ENCODE measurements at places on chromosomes 1 and 21.

DNA sequence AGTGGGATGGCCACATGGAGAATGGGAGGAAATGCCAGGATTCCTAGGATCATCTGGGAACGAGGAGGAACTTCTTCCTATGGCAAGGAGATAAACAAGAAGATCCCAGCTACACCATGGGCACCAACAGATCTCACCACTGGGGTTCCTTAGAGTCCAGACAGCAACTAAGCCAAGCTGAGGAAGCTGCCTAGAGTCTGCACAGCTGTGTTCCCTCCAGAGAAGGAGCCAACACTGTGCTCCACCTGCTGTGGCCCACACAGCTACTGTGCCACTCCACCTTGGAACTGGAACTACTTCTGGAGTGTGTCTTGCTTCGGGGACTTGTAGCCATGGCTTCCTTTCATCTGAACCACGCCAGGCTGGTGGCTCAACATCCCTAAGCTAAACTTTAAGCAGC, 6.0 kb downstream of the IFNAR1 start:
- DNase-seq = no peak

GRCh38 chr1:240031414-240031813, 60.3 kb upstream of the FMN2 start:
- no peak for DNase-seq

DNA sequence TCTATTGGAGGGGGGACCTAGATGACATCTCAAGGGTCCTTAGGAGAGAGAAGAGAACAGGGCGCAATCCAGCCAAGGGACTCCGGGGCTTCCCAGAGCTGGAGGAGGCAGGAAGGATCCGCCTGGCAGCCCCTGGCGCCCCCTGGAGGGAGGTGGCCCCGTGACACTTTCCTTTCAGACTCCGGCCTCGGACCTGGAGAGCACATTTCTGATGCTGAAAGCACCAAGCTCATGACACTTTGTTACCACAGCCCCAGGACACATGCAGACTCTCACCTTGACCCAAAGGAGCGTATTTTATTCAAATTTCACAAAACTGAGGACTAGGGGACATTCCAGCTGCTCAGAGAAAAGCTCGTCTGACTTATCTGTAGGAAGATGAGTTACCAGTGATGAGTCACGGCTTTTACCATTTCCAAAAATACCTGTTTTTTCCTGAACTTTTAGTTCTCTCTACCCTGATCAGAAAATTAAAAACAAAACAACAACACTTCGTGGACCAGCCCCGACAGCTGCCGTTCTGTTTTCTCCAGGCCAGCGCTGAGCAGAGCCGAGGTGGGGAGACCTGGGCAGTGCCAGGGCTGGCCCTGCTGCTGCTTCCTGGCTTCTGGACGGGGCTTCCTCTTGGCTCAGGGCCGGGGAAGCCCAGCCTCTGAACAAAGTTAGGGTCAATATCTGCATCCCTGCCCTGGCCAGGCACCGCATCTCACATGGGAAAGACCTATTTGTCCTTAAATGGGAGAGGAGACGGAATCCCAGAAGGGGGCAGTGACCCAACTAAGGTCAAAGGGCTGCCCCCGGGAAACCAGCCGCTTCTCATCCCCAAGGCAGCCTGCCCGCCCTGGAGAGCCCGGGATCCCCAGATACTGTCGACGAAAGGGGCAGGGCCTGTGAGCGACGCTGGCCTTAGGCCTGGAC, 21.6 kb upstream of the POFUT2 start:
- no peak for DNase-seq

GRCh38 chr1:171083222-171083621, 7.5 kb upstream of the FMO3 start:
- no peak for DNase-seq

DNA sequence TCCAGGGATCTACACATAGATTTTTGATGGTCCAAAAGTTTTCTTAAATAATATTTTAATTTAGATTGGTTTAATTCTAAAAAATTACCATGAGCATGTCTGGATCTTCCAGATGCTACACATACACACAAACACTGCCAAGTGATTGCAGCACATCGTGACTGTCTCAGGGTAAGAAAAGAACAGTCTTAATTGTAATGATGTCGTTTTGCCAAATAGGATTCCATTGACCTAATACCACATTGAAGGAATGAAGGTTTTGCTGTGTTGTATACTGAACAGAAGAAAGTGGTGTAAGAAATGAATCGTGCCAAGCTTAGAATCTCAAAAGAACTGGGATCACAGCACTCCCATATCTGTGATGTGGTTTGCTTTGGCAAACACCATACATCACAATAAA, 633.3 kb upstream of the CAMK1G start:
- DNase-seq = no peak

- DNase-seq = peak; percentile 29
Measured at GRCh38 chr1:6523566-6523965, 30.7 kb downstream of the NOL9 start.

GRCh38 chr1:17363351-17363750, 8.6 kb upstream of the PADI6 start:
- DNase-seq = no peak

DNA sequence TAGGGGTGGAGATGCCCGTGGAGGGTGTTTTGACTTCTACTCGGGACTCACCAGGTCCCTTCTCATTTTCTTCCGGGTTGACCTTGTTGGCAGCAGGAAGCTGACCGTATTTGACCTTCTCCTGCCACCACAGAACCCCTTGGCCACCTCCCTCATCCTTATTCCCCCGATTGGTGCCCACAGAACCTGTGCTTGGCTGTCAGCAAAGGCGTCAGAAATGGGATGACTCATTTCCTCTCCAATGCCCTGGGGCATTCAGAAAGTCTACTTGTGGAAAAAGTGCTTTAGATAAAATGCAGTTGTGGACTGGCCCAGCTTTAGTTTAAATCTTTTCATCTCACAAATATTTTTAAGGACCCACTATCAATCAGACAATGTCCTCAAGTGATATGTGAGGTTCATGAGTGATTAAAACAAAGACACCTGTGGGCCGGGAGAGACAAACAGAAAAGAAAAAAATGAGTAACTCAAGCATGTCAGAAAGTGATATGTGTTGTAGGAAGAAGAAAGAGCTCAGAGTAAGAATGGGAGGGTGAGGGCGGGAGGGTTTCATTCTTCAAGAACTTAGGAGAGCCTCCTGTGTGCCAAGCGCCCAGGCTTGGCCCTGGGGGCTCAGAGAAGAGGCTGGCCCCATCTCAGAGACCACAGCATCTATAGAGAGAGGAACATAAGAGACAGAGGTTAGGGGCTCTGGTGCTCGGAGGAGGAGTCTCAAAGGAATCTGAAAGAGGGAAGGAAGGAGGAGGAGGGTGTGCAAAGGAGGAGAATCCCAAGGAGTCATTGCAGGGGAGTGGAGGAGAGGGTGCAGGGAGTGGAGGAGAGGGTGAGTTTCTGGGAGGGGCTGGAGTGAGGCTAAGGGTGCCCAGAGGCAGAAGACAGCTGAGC, 221.6 kb upstream of the VAMP3 start:
- DNase-seq = peak; percentile 74

DNA sequence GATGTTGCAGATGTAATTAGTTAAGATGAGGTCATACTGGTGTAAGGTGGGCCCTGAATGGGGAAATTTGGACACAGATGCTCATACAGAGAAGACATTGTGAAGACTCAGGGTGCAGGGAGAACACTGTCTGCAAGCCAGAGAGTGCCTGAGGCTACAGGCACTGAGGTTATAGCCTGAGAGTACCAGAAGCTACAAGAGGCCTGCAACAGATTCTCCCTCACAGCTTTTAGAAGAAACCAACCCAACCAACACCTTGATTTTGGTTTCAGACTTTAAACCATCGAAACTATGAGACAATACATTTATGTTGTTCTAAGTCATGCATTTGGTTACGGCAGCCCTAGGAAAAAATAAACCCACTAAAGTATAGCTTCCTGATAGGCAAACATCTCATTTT, 321.7 kb upstream of the USP25 start:
- DNase-seq = no peak

DNA sequence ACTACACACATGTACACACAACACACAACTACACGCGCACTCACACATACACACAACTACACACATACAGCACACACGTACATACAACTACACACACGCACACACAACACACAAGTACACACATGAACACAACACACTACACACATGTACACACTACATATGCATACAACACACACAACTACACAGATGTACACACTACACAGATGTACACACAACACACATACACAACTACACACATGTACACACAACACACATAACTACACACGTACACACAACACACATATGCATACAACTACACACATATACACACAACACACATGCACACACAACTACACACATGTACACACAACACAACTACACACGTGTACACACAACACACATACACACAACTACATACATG, 318.6 kb downstream of the CAMTA1 start:
- no peak for DNase-seq

DNA sequence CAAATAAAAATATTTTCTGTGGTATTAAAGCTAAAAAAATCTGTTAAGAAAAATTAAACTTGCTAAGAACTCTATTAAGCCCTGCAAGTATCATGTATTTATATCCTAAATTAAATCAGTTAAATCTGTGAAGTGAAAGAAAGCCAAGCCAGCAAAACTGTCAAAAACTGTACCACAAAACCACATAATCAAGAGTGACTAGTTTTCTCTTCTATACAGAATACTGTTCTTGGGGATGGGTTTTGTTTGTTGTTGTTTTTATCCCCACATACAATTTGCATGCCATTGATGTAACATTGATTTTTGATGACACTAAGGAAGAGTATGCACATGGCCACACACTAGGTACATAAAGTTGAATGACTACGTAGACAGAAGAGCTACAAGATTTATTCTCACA, 20.4 kb downstream of the DPH5 start:
- DNase-seq = no peak

DNA sequence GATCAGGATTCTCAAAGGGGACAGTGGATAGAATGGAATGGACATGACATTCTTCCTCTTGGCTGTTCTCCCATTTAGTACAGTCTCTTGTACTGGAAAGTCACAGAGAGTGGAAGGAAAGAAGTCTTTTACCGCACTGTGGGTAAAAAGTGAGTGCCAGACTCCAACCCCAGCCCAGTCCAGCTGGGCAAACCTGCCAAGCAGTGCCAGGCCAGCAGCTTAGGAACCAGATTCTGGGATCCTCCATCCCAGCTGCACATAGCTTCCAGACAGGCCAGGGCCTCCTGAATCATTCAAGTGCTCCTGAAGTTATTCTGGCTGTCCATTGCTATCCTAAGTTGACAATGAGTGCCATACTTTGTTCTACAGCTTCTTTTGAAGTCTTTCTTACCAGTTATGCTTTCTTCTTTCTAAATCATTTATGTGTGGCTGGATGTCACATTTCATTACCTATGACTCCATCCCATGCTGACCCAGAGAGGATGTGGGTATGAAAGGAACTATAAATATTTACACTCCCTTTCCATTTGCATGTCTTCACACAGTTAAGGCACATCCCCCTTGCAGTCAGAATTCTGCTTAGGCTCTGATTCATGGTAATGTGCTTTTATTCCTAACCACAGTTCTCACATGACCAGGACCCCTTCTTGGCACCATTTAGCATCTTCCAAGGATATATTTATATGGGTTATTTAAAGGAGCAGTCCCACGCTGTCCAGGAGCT, 88.9 kb downstream of the AK5 start:
- DNase-seq = no peak

DNA sequence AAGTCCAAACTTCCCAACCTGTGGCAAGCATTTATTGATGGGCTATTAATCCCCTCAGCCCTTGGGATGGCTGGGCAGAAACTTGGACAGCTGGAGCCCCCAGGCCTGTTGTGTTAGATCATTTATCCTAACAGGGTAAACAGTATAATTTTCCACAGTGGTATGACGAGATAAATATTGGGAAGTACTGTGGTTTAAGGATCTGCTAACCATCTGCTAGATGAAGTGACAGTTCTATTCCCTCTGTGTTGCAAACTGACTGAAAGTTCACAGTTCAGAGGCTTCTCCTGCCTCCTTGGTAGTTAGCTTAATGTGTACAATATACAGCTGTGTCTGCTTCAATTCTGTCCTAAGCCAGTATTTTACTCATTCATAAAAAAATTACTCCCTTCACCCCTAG, 127.5 kb upstream of the CHODL start:
- DNase-seq = no peak

- no peak for DNase-seq
Measured at GRCh38 chr21:34604556-34604955, 10.4 kb downstream of the RCAN1 start.

DNA sequence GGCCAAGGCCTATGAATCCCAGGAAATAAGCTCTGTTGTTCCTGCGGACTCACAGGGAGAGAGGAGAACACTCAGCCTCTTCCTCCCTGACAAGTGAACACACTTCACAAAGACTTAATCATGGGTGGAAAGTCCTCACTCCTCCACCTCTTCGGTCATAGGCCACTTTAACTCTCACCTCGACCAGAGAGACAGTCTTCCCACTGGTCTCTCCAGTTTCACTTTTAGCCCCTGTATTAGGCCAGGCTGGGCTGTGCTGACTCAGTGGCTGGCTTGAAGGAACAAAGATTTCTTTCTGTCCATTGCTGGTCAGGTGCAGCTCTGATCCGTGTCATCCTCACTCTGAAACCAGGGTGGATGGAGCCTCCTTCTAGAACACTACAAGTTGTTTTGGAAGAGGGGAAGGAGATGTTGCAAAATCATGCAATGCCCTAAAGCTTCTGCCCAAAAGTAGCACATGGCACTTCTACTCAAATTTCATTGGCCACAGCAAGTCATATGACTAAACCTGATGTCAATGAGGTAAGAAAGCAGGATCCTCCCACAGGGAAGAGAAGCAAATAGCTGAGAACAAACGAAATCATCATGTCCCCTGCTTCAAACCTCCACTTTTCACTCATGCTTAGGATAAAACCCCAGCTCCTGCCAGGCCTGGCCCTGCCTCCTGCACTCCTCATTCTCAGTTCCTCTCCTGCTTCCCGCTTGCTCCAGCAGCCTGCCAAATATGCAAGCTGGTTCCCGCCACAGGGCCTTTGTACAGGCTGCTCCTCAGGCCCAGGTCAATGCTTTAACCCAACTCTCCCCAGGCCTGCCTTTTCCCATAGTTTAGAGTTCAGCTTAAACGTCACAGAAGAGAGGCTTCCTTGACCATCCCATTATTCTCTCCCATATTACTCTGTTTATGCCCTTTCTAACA, 150.5 kb upstream of the RUNX3 start:
- no peak for DNase-seq

DNA sequence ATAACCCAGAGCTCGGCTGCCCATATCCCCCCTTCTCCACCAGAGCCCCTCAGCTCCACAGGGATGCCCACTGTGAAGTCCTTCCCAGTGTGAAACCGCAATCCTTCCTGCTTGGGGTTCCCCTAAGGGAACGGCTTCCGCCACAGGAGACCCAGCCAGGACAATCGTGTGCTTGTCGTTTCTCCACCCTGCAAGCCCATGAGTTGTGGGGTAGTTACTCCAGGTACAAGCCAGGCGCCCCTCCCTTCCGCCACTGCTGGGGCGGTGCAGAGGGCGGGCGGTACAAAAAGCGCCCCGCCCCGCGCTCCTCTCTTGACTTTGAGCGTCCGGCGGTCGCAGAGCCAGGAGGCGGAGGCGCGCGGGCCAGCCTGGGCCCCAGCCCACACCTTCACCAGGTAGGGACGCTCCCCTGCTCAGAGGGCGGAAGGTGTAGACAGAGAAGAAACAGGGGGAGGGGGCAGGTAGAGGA, at the start of gene TINAGL1:
Gene TINAGL1, plus strand, starts transcription at position 315 of the 469 bp plus-strand sequence. CDS start 634 bp downstream, outside the sequence.
- no peak for DNase-seq
